ENCODE measurements at places on chromosomes 12 and 14.

- H3K36me3 ChIP-seq, result no peaks in the 10 kb centered on the region
- H3K27me3 ChIP-seq, result no peaks in the 10 kb centered on the region
- H3K4me1 ChIP-seq, result no peaks in the 10 kb centered on the region
- DNase-seq, result no peak
- no peak overlapping the region for H3K27ac ChIP-seq
These were observed 585.6 kb upstream of the MIS18BP1 start for GRCh38 chr14:45838597-45838996.

DNA sequence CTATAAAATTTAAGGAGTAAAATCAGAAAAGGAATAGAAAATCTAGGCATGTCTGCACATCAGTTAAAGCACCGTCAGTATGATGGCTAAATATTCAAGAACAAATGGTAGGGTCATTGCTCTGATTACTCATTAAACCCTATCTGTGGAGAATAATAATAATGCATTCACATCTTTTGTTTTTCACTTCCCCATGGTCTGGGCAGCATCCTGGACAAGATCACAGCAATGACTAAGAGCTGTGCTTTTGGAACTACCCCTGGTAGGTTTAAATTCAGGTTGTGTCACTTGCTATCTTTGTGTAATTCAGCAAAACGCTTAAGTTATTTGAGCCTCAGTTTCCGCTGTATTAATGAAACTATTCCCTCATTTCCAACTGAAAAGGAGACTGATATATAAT, 33.1 kb downstream of the C12orf42 start:
- H3K36me3 ChIP-seq, result no peaks in the 10 kb centered on the region
- no peak for DNase-seq
- H3K27me3 ChIP-seq, result no peaks in the 10 kb centered on the region
- no peak overlapping the region for H3K4me3 ChIP-seq

GRCh38 chr12:49541140-49541861, 2.5 kb downstream of the KCNH3 start:
- no peaks in the 10 kb centered on the region for H3K36me3 ChIP-seq
- no peak overlapping the region for H3K27ac ChIP-seq
- H3K4me3 ChIP-seq, result no peak overlapping the region
- peaks cover 19% of the 10 kb centered on the region for H3K4me1 ChIP-seq
- H3K27me3 ChIP-seq, result peaks cover 28% of the 10 kb centered on the region

DNA sequence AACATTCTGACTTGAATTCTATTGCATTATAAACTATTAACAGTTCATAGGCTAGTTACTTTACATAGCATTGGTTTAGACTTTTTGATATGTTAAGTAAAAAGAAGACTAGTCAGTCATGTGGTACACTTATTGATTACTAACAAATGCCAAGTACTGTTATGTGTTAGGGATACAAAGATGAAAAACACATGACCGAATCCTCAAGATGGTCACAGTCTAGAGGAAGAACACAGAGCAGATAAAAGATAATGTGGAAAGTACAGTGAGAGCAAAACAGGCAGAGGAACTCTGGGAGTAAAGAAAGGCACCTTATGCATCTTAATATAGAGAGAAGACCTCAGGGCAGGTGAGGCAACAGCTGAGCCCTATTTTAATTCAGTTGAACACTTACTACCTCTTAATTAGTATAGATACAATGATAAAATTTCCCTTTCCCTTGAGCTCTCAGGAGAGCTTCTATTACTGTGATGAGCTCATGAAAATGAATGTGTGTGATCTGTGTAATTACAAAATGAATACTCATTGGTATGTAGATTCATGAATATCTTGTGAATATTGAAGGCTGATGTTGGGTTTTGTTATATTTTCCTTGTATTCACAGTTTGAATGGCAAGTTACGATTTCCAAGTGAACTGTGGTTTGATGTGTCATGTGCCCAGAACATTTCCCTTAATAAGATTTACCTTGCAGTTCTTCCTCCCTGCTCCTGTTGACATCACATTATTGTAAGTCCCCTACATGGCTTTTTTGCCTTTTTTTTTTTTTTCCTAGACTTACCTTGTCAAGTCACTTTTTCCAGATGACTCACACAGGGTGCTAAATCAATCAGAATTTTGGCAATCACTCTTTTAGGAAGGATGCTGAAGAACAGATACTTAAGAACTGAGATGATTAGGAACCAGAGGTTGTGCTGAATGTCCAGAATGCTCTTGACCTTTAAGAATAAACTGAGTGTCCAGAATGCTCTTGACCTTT, 29.5 kb upstream of the MSRB3 start:
- no peak for DNase-seq
- H3K36me3 ChIP-seq, result peaks cover 38% of the 10 kb centered on the region
- H3K4me1 ChIP-seq, result peaks cover 17% of the 10 kb centered on the region
- peak overlapping the region; percentile 0 for H3K4me3 ChIP-seq
